Right renal pelvis (tissue), 4 donors: ENCODE measurements at places on chromosomes 2 and 18.

DNA sequence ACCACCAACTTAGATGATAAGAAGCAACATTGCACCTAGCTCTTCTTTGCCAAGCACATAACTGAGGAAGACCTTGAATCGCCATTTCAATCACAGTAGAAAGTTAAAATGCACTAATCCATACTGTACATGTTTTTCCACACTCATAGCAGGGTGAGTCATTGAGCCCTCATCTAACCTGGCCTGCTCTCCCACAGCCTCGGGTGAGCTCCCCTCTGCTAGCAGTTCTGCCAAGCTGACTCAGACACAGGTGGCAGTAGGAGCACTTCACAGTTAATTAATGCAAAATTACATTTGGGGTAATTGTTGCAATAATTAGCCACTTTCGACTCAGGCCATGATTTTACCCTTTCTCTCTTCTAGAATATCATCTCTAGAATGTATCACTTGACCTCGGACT lies 1632.8 kb upstream of the CELF4 start:
- no peak for DNase-seq

DNA sequence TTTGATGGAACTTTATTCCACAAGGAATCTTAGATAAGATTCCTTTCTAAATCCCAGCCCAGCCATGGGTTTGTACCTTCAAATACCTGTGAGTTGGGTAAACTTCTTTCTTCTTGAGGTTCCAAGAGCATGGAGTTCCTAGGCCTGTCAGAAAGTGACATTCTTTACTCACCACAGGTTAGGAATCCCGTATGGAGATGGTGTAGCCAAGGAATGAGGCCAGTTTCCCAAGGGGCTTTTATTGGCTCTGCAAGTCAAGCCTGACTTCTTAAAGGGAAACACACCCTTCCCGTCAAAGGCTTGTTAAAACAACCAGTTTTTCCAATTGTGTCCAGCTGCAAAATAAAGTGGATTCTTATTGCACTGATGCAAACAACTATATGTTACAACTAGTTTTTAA lies 45.8 kb downstream of the STK17B start:
- no peak for DNase-seq

- no peak for DNase-seq
Measured at GRCh38 chr2:217735899-217736298, 266.9 kb downstream of the TNS1 start.

DNA sequence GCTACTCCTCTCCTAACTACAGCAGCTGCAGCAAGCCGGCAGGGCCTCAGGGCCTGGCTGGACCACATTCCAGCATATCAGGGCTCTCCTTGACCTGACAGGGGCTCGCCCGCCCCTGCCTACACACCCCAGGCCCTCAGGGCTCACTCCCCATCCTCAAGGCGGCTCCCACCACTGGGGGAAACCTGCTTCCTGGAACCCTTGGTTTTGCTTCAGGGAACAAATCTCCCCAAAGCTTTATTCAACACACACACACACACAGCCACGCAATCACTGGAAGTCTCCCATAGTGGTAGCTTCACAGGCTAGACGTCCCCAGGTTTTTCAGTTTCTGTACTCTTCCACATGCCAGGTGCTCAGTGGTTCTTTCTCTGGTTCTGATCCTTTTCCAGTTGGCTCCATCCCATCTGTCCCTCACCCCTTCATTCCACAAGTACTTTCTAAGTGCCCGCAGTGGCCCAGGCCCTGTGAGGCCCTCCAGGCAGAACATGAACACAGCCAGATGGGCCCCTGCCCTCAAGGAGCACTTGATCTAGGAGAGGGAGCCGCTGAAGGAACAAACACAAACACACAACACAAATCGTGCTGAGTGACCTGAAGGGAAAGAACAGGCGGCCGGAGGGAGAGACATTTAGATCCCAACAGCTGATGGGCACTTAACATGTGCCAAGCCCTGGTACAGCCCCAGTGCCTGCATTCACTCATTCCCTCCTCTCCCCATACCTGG lies 51.1 kb downstream of the TNS1 start:
- no peak for DNase-seq

- no peak for DNase-seq
Measured at GRCh38 chr2:156784020-156784701, 348.0 kb downstream of the GPD2 start.

DNA sequence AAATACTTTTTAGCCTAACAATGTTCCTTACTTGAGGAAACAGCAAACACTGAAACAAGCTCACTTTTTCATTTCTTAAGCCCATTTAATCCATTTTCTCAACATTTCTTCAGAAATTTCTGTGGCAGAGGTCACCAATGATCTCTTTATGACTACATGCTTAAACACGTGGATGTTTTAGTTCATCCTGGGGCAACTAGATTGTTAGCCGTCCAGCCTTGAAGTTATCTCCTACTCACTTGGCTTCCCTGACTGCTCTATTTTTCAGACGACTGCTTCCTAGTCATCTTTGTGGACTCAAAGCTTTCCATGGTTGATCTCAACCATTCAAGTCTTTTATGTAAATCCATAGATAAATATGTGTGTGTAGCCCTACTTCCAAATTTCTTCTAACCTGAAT lies 24.1 kb downstream of the CD302 start:
- no peak for DNase-seq

DNA sequence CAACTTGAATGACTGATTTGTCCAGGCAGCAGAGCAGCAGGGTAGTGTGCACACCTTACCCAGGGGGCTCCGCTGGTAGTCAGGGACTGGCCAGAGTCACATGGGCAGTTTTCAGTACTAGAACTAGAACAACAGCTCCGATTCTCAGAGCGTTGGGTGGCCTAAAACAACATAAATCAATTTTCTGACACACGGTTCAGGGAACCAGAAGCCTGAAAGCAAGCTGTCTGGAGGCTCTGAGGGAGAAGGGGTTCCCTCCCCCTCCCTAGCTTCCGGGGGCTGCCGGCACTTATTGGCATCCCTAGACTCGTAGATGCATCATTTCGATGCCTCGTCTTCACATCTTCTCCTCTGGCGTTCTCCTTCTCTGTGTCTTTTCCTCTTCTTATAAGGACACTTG lies 13.4 kb upstream of the ITGB6 start:
- no peak for DNase-seq

GRCh38 chr2:20992201-20992711 lies 51.6 kb downstream of the APOB start:
- peak; percentile 35 for DNase-seq
